ENCODE measurements at places on chromosomes 16 and 17.

DNA sequence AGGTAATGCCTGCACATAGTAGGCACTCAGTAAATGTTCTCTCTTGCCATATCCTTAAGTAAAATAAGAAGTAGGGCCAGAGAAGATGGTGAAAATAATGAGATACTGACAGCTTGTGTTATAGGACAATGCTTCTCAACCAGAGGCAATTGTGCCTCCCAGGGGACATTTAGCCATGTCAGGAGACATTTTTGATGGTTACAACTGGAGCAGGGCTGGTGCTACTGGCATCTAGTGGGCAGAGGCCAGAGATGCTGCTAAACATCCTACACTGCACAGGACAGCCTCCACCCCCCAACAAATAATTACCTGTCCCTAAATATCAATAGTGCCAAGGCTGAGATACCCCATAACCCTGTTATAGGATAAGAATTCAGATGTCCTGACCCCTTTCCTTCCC lies 1.7 kb downstream of the RAD51D start:
- DNase-seq: peak; percentile 51

DNA sequence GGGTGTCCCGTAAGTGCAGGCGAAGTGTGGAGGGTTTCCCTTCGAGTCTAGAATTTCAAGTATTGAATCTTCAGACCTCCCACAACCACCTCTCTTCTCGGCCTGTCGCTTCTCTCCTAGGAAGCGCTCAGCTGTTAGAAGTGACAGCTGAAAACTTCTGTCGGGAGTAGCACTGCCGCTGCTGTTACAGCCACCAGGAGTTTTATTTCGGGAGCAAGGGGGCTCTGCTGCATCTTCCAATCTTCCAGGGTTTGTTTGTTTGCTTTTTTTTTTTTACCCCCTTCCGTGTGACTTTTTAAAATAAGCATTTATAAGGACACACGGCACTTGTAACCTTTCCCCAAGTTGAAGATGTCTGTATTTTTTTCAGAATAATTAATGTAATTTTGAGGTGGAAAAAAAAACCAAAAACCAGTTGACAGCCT lies 767 bp downstream of the RPS6KB1 start:
- peak; percentile 29 for DNase-seq

- DNase-seq: peak; percentile 70
These were observed 30.8 kb downstream of the FOXL1 start for GRCh38 chr16:86609115-86609514.

DNA sequence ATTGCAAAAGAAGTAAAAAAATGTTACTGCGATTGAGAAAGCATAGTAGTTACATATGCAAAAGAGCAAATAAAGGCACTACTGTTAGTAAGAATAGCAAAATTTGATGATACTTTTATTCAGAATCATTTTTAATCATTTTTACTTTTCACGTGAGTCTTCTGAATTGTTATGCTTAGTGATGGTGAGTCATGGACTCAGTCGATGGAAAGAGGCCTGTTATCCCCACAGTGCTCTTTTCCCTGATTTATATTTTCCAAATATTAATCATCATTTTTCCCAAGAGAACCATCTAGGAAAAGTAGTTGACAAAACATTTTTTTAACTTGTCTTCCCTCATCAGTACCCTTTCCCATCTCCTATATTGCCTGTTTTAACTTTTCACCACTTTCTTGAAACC lies 181.1 kb downstream of the CHD9 start:
- DNase-seq: no peak

GRCh38 chr16:85978291-85978775 lies 79.4 kb downstream of the IRF8 start:
- no peak for DNase-seq

- no peak for DNase-seq
These were observed 35.8 kb upstream of the BHLHA9 start for GRCh38 chr17:1234455-1234854.

Data from RPMI7951 (cell line).